ENCODE measurements at places on chromosomes 16 and 17.

DNA sequence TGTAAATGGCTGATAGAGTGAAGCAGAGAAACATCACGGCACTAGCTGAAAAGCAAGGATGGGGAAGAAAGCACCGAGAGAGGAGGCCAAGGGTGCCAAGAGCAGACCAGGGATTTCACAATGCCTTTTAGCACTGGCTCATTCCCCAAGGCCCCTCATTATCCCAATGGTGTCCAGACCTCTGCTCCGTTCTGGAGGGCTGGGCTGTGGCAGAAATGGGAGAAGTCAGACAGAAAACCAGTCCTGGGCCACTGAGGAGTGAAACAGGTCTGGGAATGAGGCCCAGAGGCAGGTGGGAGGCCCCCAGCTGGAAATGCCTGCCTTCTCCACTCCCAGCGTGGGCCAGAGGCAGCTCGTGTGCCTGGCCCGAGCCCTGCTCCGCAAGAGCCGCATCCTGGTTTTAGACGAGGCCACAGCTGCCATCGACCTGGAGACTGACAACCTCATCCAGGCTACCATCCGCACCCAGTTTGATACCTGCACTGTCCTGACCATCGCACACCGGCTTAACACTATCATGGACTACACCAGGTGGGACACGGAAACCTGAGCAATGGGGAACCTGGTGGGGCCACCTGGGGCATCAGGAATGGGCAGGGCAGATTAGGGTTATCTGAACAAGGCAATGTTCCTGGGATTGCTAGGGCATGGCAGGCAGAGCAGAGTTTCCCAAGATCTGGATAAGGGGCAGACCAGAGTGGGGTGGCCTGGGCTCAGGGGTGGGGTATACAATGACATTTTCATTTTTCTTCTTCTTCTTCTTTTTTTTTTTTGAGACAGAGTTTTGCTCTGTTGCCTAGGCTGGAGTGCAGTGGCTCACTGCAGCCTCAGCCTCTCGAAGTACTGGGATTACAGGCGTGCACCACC, 20.3 kb downstream of the ANKRD40 start:
- DNase-seq, result no peak

- DNase-seq, result no peak
These were observed 1.7 kb downstream of the CORO1A start for GRCh38 chr16:30184891-30185682.

GRCh38 chr17:34769049-34769448, 189.7 kb downstream of the TMEM132E start:
- DNase-seq, result no peak

- DNase-seq, result no peak
These were observed 670 bp upstream of the CTF1 start for GRCh38 chr16:30895627-30896260.

DNA sequence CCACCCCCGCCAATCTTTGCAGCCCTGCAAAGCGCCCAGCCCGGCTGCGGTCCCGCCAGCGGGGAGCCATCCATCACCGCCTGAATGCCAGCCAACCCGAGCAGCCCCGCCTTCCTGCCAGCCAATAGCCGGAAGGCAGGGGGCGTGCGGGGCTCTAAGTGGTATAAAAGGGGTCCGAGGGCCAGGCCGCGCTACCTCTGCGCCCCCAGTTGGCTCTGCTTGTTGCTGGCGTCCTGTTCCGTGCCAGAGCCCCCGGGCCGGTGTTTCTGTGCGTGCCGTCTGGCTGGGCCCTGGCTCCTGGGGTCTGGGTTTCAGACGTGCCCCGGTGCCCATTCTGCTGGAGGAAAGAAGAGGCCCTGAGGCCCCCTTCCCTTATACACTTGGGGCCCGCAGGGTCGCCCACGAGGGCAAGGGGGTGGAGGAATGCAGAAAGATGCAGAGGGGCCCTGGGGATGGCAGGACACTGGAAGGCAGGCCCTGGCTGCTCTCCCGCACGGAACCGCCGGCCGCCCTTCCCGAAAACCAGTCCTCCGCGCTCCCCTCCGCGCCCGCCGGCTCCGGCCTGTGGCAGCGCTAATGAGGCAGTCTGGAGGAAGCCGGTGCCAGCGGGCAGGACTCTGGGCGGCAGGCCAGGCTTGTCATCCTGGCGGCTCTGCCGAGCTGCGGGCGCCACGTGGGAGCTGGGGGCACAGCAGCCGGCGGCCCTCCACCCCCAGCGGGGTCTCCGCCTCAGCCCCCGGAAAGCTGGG, 14.0 kb downstream of the COPZ2 start:
- peak; percentile 94 for DNase-seq

DNA sequence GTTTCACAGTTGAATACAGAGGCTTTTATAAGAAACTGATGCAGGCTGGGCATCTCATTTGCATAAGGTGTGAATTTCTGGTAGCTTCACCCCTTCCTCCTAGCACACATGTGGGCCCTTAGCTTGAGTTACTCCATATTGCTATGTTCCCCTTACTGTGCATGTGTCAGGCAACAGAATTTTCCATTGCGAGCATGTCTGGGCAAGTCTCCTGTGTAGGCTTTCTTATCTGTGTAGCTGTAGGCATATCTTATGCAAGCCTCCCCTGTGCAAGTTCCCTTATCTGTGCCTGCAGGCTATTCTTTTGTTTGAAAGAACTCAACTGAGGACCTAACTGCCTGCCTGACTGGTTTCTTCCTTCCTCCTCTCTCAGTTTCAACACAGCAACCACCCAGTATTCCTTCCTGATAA, 597.4 kb upstream of the CDH5 start:
- no peak for DNase-seq
